Activated naive CD4-positive, alpha-beta T cell (primary cell): ENCODE measurements at places on chromosomes 16 and 17.

DNA sequence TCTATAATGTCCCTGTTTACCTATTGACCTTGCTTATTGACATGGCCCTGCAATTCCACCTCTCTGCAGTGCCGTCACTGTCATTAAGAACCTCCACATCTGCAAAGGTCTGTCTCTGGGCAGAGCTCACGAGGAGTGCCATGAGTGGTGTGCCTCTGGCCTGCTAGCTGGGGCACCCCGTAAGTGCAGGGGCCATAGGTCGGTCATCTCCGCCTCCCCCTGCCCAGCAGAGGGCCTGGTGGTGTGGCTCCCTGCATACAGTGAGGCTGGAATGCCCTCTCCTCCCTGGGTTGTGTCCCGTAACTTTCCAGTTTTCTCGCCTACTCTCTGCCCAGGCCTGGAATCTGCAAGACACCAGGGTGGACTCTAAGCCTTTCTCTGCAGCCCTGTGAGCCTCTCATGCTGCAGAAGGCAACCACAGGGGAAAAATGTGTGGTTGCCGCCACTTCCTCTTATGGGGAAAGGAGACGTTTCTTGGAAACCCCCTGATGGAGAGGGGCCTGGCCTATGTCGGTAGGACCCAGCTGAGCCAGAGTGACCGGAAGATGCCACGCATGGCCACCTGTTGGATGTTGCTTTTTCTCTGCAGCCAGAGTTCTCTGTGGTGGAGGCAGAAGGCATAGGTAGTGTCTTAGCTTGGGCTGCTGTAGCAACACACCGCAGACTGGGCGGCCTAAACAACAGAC is 2.7 kb upstream of the SNX20 start:
- DNase-seq = peak; percentile 18

- no peak for DNase-seq
These were observed 1.0 kb downstream of the MSI2 start for GRCh38 chr17:57257195-57257894.

DNA sequence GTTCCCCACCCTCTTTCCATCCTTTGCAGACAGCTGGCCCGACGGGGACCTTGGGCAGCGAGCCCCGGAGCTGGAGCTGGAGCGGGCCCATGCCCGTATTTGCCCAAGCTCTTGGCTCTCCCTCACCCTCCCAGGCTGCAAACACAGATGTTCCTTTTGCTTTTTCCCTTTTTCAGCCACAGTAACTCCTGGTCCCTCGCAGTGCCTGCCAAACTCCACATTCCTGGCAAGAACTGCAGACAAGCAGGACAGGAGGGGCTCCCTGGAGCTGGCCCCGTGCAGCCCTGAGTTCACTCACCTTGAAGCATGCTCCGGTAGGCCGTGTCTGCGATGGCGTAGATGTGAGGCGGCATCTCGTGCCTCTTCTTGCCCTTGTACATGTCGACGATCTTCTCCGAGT is 33.9 kb downstream of the MYH11 start:
- DNase-seq = no peak

- DNase-seq = no peak
These were observed 91.2 kb downstream of the GNAO1 start for GRCh38 chr16:56282451-56282850.

- DNase-seq = no peak
These were observed 34.4 kb upstream of the GAN start for GRCh38 chr16:81280393-81280792.

DNA sequence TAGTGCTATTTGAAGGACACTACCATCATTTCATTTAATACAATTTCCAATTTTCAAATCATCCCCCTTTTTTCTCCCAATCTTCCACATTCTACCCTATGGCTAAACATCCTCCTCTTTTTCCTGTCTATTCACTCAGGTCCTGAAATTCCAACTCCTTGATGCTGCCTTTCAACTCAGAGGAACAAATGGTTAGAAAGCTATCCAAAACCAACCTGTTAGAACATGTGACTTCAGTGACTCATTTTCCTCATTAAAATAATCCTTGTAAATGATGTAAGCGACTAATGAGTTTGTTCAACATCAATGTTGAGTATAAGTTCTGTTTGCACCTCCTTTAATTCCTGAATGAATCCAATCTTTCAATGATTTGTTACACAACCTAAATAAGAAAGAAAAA is 5.5 kb downstream of the PSMD12 start:
- DNase-seq = no peak

DNA sequence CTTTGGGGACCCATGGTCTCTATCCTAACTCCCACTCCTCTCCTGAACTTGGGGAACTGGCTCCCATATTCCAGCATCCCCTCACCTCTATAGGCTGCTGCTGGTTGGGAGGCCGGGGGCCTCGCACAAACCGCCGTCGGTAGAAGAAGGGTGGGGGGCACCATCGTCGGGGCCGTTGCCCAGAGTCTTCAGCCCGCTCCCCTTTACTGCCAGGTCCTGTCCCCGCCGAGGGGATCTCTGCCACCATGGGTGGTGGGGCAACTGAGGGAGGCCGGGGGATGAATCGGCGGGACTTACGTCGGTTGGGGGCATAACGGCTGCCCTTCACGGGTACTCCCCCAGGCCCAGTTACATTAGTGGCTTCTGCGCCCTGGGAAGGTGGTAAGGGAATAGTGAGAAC is 4.3 kb downstream of the YBX2 start:
- no peak for DNase-seq

- DNase-seq = no peak
These were observed 57.1 kb downstream of the BRIP1 start for GRCh38 chr17:61806081-61806828.

DNA sequence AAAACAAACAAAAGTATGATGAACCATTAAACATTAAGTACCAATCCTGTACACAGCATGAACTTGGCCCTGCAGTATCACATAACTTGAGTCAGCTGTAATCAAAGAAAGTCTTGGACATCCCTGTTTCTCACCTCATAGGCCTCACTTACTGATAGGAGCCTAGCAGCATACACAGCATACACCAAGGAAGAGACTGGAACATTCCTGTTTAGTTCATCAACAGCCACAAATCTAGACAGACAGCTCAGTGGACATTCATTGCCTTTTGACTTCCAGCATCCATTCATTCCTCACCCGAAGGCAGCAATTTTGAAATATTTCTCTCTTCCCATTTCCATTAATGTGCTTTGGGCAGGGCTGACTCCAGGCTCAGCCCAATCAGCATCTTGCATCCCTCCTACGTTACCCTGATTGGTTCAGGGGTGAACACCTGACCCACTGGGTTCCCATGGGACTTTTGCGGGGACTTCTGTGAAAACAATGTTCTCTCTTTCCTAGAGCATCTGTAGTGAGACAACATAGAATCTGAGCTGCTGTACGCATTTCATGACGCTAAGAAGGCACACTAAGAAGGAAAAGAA is 336.7 kb upstream of the ZFHX3 start:
- DNase-seq = no peak

DNA sequence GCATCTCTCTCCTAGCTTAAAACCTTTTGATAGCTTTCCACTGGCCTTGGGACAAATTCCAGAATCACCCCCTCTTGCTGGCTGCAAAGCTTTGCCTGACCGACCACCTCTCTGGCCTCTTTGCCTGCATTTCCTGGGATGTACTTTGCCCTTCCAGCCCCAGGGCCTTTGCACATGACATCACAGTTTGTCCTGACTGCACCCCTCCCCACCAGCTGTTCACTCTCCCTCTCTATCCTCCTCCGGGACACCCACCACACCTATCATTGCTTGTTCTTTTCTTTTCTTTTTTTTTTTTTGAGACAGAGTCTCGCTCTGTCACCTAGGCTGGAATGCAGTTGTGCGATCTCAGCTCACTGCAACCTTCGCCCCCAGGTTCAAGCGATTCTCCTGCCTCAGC is 7.9 kb downstream of the AANAT start:
- DNase-seq = no peak

DNA sequence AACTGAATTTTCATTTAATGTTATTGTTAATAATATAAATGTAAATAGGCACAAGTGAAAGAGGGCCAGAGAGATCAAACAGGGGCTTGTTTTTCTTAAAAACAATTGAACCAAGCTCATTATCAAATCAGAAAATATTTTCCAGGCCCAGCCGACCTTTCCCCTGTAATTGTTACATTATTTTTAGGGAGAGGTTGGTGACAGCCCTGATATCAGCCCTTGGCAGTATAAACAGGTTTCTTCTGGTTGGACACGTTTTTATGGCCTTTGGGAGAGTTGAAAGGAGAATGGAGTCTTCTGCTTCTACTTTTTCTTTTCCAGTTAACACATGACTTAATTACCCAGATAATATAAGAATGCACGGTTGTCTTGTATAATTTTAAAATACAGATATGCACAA is 40.0 kb upstream of the COQ7 start:
- DNase-seq = no peak

- no peak for DNase-seq
These were observed 13.6 kb upstream of the PYY start for GRCh38 chr17:43967251-43967875.

- DNase-seq = no peak
These were observed 38.3 kb downstream of the PRKCA start for GRCh38 chr17:66340720-66341119.

- DNase-seq = no peak
These were observed 4.9 kb upstream of the NDRG4 start for GRCh38 chr16:58494981-58495520.

DNA sequence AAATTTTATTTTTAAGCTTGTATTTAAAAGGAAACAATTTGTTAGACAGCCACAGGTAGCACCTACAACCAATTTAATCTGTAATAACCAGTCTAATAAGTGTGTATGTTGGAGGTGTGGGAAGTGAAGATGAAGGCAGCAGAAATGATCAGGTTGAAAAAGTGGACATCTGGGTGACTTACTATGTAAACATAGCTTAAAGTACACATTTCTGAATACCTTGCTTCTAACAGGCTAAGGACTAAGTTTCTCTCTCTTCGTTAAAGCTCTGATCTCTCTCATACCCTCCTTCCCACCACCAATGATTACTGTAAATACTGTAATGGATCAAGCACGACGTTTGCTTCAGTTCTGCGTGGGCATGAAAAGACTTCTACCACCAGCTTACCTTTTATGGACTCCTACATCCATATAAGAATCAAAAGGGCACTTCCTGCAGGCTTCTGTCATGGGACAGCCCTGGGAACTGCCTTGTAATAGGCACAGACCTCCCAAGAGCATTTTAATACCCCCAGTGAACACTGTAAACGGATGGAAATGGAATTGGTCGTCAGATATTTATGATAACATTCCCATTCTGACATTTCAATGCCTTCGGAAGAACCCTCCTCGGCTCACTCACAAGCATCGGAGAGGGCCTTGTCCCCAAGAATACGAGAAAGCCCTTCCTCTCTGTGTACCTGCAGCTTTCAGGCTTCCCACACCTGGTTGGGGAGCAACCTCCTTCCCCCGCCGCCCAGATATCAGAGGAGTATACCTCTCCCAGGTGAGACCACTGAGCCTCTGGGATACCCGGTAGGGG is 700 bp downstream of the CCDC43 start:
- DNase-seq = peak; percentile 29

DNA sequence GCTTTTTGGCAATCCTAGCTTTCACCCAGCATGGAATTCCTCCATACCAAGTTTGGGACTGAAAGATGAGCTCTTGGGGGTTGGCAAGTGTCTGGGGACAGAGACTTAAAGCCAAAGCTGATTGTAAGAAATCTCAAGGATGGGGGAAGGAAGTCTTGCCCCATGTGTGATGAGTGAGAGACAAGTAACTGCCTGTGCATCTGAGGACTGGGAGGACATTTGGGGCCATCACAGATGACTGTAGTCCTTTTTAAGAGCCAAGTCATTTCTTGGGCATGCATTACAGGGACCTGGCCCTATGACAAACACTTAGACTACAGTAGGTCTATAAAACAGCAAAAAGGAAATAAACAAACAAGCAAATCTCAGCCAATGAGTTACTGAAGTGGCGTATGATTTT is 36.3 kb upstream of the CCL2 start:
- DNase-seq = no peak

DNA sequence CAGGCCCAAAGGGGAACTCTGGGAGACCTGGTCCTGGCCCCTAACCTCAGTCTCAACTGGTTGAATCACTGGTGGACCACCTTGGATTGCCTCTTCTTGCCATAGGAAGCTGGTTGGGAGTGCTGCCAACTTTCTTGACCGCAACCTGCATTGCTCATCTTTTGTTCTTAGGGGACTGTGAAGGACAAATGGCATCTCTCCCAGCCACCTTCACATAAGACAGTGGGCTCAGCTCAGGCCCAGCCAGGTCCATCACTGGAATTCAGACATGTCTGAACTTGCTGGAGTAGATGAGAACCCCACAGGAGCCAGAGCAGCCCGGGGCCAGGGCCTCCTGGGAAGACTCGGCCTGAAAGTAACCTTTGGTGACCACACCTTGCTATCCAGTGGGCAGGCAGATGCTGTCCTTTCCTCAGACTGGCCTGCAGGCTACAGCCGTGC is 18.8 kb downstream of the ADORA2B start:
- no peak for DNase-seq

DNA sequence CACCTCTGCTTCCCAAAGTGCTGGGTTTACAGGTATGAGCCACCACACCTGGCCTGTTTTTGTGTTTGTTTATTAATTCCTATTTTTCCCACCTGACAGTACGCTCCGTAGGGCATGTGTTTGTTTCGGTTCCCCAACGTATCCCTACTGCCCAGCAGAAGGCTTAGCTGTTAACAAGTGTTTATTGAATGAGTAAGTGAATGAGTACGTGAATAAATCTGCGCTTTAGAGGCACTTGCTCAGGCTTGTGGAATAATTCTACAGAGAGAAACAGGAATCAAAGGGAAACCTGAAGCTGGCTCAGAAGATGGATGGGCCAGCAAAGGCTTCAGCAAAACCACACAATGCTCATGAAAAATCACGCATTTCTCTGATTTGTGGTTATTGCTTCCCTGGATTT is 647.9 kb downstream of the MAF start:
- DNase-seq = no peak

DNA sequence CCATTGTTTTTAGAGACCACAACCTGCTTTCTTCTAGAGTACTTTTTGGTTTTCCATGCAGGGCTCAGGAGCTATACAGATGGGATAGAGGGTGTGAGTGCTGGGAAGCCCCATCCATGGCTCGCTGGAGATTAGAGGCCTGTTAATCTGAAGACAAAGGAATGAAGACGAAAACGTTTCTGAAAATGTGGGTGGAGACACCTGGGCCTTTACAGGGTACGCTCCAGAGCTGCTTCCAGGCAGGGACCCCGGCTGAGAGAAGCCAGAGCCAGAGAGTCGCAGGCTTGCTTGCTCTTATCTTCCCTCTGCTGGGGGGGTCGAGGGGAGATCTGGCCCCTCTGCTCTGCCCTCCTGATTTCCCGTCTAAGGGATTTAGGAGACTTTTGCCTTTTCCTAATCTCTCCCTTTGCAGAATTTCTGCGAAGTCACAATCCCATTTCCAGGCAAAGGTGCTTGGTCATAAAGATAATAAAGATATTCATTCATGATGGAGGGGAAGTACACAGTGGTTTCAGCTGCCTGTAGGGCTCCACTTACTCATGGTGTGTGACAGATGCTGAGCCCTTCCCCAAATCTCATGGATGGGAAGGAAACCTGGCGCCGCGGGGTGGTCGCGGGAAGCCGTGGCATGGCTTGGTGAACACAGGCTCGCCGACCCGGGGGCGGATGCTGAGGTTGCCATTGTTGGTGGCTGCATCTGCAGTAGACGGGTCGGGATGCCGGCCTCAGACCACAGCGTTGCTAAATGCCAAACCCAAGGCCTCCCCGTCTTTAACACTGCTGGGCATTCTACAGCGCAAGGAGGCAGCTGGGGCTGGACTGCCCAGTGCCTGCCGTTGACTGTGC is 4.8 kb upstream of the SOCS3 start:
- DNase-seq = no peak
